ENCODE measurements at places on chromosomes 16 and 17.

GRCh38 chr16:86145669-86146068 is 246.7 kb downstream of the IRF8 start:
- H3K27ac ChIP-seq: no peak overlapping the region
- peaks cover 1% of the 10 kb centered on the region for H3K27me3 ChIP-seq
- H3K36me3 ChIP-seq: no peaks in the 10 kb centered on the region
- no peak for DNase-seq
- H3K4me3 ChIP-seq: no peak overlapping the region
- no peaks in the 10 kb centered on the region for H3K4me1 ChIP-seq

DNA sequence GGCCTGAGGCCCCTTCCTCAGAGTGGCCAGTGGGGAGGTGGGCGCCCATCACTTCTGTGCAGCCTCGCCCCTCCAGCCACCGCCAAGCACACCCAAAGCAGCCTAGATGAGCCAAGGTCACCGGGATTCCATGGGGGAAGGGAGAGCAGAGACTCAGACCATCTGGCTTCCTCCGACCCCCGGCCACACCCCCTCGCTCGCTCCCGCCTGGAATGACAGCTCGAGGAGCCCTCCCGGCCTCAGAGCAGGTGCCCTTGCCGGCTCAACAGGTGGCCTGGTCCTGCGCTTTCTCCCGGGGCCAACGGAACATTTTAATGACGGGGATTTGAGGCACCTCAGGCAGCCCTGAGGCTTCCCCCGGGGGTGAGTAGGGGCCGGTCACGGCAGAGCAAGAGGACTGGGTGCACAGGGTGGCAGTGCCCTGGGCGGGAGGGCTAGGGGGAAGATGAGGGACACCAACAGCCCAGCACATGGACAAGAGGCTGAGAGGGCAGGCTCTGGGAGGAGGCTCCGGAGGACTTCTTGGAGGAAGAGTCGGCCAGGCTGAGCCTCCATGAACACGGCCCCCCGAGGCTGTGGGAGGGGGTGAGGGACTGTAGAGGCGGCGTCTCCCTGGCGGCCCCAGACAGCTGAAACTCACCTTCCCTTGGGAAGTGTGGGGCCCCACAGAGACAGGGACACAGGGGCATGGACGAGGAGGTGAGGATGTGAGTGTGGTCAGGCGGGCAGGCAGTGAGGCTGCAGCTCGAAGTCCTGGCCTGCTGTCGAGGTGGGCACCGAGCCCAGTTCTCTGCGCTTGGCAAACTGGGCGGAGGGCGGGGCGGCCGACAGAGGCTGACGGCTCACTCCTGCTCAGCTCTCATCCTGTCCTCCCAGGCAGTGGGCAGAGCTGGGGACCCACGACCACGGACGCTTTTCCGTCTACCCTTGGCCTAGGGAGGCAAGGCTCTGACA is 12.5 kb upstream of the C1QTNF8 start:
- H3K4me1 ChIP-seq: no peaks in the 10 kb centered on the region
- DNase-seq: no peak
- H3K36me3 ChIP-seq: no peaks in the 10 kb centered on the region
- no peak overlapping the region for H3K27ac ChIP-seq
- peaks cover 94% of the 10 kb centered on the region for H3K27me3 ChIP-seq
- no peak overlapping the region for H3K4me3 ChIP-seq

- H3K4me3 ChIP-seq: no peak overlapping the region
- H3K27ac ChIP-seq: no peak overlapping the region
- no peaks in the 10 kb centered on the region for H3K4me1 ChIP-seq
- no peak for DNase-seq
- H3K27me3 ChIP-seq: no peaks in the 10 kb centered on the region
Measured at GRCh38 chr16:86789621-86790051, 211.3 kb downstream of the FOXL1 start.

GRCh38 chr16:23514381-23515152 is 4.3 kb upstream of the GGA2 start:
- H3K36me3 ChIP-seq: no peaks in the 10 kb centered on the region
- DNase-seq: no peak
- H3K4me1 ChIP-seq: no peaks in the 10 kb centered on the region

DNA sequence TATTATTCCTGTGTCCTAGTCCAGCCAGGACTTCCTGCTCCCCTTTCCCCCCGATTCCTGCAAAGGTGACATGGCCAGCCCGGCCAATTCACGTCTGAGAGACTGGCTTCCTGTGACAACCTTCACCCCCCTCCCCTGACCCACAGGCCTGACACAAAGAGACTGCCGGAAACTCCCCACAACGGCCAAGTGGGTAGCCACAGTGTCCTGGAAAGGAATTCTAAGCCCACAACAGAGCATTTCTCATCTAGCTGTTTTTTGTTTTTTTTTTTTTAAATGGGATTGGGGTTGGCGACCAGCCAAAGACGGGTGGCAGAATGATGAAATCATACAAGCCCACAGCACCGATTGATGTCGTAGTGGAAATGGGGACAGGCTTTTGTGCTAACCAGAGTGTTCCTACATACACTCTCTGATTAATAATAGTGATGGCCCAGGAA is 2.8 kb upstream of the XAF1 start:
- H3K4me1 ChIP-seq: peaks cover 33% of the 10 kb centered on the region
- H3K4me3 ChIP-seq: no peak overlapping the region
- no peaks in the 10 kb centered on the region for H3K27me3 ChIP-seq
- H3K36me3 ChIP-seq: no peaks in the 10 kb centered on the region
- DNase-seq: peak; percentile 33
- peak overlapping the region; percentile 83 for H3K27ac ChIP-seq

- no peak overlapping the region for H3K27ac ChIP-seq
- H3K4me1 ChIP-seq: peaks cover 10% of the 10 kb centered on the region
- H3K4me3 ChIP-seq: no peak overlapping the region
- no peaks in the 10 kb centered on the region for H3K27me3 ChIP-seq
Measured at GRCh38 chr17:9971991-9972390, 66.9 kb upstream of the RCVRN start.

GRCh38 chr17:79781736-79782575 is 4.0 kb downstream of the CBX2 start:
- H3K27me3 ChIP-seq: peaks cover 49% of the 10 kb centered on the region
- no peak overlapping the region for H3K4me3 ChIP-seq
- H3K27ac ChIP-seq: no peak overlapping the region
- no peak for DNase-seq

DNA sequence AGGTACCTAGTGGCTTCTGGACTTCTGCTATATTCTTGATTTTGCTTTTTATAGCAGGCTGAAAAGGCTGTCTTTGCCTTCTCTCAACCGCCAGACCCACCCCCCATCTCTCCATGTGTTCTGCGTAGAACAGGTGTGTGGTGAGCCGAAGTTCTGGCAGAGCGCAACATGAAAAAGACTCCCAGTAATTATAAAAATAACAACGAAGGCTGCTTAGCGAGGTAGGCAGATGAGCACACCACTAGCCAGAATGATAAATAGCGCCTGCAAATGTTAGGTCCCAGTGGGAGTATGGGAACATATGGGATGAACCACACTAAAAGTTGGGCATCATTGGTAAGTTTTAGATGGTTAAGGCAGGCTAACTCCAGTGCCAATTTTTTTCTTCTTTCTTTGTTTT is 14.0 kb upstream of the RBFOX1 start:
- no peak overlapping the region for H3K27ac ChIP-seq
- no peaks in the 10 kb centered on the region for H3K36me3 ChIP-seq
- H3K4me1 ChIP-seq: no peaks in the 10 kb centered on the region
- H3K27me3 ChIP-seq: no peaks in the 10 kb centered on the region
- no peak overlapping the region for H3K4me3 ChIP-seq
- no peak for DNase-seq

GRCh38 chr17:62739645-62740388 is 68.3 kb downstream of the MARCHF10 start:
- no peaks in the 10 kb centered on the region for H3K4me1 ChIP-seq
- no peak overlapping the region for H3K27ac ChIP-seq
- H3K36me3 ChIP-seq: no peaks in the 10 kb centered on the region
- H3K4me3 ChIP-seq: no peak overlapping the region
- H3K27me3 ChIP-seq: no peaks in the 10 kb centered on the region

DNA sequence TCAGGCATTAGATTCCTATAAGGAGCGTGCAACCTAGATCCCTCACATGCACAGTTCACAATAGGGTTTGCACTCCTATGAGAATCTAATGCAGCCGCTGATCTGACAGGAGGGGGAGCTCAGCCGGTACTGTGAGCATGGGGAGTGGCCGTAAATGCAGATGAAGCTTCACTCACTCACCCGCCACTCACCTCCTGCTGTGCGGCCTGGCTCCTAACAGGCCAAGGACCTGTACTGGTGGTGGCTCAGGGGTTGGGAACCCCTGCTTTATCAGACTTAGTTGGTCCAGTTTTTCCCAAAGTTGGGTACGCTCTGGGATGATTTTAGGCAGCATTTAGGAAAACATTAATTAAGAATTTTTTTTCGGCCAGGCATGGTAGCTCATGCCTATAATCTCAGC is 103.8 kb downstream of the MARF1 start:
- H3K4me3 ChIP-seq: no peak overlapping the region
- no peaks in the 10 kb centered on the region for H3K4me1 ChIP-seq
- no peak overlapping the region for H3K27ac ChIP-seq
- H3K36me3 ChIP-seq: no peaks in the 10 kb centered on the region

DNA sequence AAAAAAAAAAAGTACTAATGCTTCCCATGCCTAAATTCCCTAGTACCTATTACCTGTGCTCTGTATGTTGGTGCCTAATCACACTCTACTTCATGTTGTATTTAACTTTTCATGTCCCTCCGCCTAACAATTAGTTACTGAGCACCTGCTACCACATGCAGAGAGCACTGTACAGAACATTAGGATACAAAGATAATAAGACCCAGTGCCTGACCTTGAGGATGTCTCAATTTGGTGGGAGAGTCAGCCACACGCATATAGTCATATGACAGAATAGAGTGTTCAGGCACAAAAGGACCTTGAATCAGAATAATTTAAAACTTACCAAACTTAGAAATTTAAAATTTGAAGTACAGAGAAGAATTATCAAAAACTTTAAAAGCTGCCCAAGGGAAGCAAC is 42.1 kb downstream of the USP31 start:
- DNase-seq: no peak
- H3K27me3 ChIP-seq: no peaks in the 10 kb centered on the region
- no peaks in the 10 kb centered on the region for H3K4me1 ChIP-seq
- no peak overlapping the region for H3K4me3 ChIP-seq

DNA sequence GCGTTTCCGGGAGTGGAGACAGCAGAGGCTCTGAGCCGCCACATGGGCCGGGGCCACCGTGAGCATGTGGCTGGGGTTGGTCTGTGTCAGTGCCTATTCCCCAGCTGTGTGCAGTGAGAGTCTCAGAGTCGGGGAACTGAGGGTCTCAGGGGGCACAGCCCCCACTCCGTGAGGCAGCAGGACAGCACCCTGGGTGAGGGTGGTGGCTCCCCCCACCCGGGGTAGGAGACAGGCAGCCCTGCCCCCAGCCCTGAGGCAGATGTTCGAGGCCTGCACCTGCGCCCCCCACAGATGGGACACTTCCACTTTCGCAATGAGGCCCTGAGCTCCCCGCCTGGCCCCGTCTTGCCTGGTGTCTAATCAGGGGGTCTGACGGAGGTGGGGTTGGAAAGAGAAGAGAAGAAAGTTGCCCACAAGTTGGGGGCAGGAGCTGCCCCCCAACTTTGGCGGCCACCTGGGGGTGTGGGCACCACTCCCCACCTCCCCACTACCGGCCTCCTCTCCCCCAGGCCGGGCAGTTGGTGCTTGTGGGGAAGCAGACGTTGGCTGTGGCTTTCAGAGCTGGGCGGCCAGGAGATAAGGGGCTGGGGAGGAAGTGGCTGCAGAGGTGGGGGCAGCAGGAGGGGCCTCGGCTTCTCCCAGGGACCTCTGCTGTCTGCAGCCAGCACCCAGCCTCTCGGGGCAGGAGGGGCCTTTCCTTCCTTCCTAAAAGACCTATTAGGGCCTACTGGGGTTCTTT is 1.8 kb upstream of the CBFA2T3 start:
- no peaks in the 10 kb centered on the region for H3K36me3 ChIP-seq
- H3K4me1 ChIP-seq: peaks cover 6% of the 10 kb centered on the region
- H3K27me3 ChIP-seq: no peaks in the 10 kb centered on the region
- no peak for DNase-seq
- H3K27ac ChIP-seq: no peak overlapping the region

DNA sequence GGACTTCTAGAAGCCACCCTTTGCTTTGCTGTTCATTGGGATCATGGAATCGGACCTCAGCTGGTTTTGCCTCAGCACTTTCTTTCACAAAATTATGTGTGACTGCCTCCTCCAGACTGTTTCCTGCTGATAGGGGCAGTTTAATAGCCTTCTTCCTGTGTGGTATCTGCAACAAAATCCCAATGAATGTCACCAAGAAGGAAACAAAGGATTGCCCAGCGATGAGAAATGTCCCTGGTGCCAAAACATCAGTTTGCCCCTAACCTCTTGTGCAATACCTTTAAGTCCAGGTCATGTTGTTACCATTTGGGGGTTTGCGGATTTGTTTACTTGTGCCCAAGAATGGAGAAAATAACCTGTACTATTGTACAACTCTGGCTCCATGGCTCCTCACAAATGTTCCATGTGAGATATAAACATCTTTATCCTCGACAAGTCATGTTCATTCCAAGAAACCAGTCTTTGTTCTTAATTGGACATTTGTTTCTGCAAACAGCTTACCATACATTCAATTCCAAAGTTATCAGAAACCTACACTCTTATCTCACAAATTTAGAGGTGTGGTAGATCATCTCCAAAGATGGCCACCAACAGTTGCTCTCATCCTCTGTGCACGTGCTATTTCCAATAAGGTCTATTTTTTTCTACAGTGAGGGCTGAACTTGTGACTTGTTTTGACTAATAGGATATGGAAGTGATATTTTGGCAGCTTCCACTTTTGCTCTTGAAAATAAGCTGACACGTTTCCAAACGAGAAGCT is 14.8 kb downstream of the TAC4 start:
- H3K36me3 ChIP-seq: peaks cover 72% of the 10 kb centered on the region
- H3K4me3 ChIP-seq: no peak overlapping the region
- no peak for DNase-seq
- peaks cover 31% of the 10 kb centered on the region for H3K4me1 ChIP-seq
- H3K27me3 ChIP-seq: no peaks in the 10 kb centered on the region
- no peak overlapping the region for H3K27ac ChIP-seq

GRCh38 chr17:40936437-40936971 is 942 bp downstream of the KRT23 start:
- H3K27me3 ChIP-seq: no peaks in the 10 kb centered on the region
- H3K4me3 ChIP-seq: no peak overlapping the region
- H3K36me3 ChIP-seq: no peaks in the 10 kb centered on the region
- DNase-seq: no peak
- H3K27ac ChIP-seq: no peak overlapping the region
- no peaks in the 10 kb centered on the region for H3K4me1 ChIP-seq

DNA sequence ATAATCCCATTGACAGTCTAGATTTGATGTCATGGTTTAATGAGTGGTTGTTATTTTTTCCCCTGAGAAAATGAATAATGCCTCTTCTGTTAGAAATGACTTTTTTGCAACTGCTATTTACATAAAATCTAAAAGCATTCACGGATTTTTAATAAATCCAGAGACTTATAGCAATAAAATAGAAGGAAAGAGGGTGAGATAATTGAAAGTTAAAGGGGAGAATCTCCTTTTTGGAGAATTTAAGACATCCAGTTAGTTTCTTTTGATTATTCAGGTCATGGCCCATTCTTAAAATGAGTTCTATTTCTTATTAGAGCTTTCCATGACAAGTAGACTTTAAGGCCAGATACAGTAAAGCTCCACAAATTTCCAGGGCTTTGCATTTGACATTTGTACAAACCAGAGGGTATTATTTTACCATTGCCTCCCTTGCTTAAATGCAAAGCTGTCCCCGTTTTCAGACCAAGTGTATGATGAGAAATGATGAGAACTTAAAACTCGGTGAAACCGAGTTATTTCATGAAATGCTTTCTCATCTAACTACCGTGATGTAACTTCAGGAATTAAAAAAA is 789.0 kb upstream of the SOX9 start:
- no peaks in the 10 kb centered on the region for H3K4me1 ChIP-seq
- H3K27me3 ChIP-seq: no peaks in the 10 kb centered on the region
- H3K27ac ChIP-seq: no peak overlapping the region
- H3K4me3 ChIP-seq: no peak overlapping the region
- DNase-seq: no peak

GRCh38 chr16:70774261-70774660 is 26.7 kb downstream of the VAC14 start:
- H3K27ac ChIP-seq: no peak overlapping the region
- DNase-seq: no peak

Measured in tibial nerve (tissue), 4 donors.